ENCODE measurements at places on chromosomes 16 and 17. TPM values are rescaled to one million over a fixed set of nuclear protein-coding genes. Genes with fewer than 3 reads are reported as not detected.

GRCh38 chr17:65886315-65887245 lies 305.4 kb downstream of the CEP112 start:
- no peaks in the 10 kb centered on the region for H3K36me3 ChIP-seq
- H3K4me3 ChIP-seq = no peak overlapping the region
- H3K27me3 ChIP-seq = no peaks in the 10 kb centered on the region
- no peak for DNase-seq

DNA sequence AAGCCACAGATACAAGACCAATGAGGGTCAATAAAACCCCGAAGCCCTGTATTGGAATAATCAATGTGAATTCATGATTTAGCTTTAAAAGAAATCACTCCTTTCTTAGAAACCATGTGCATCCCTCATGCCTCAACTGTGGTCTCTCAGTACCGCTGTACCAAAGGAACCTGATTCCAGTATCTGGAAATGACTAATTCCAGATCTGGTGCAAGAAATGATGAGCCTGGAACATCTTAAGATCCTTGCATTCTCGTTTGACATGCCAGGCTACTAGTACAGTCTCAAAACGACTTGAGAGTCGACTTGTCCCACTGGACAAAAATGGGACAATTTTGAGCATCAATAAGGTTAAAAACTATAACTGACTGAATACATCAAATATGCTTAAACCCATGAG lies 21.2 kb downstream of the USP31 start:
- no peaks in the 10 kb centered on the region for H3K4me1 ChIP-seq
- H3K36me3 ChIP-seq = no peaks in the 10 kb centered on the region
- no peak overlapping the region for H3K4me3 ChIP-seq
- DNase-seq = no peak

GRCh38 chr17:55641676-55642081 lies 81.0 kb downstream of the TMEM100 start:
- no peaks in the 10 kb centered on the region for H3K36me3 ChIP-seq
- H3K27ac ChIP-seq = no peak overlapping the region
- no peaks in the 10 kb centered on the region for H3K27me3 ChIP-seq
- H3K4me1 ChIP-seq = no peaks in the 10 kb centered on the region
- H3K4me3 ChIP-seq = no peak overlapping the region

GRCh38 chr17:38914741-38915638 lies 10.4 kb upstream of the LASP1NB start:
- no peaks in the 10 kb centered on the region for H3K4me1 ChIP-seq
- no peak overlapping the region for H3K4me3 ChIP-seq
- no peak for DNase-seq
- no peak overlapping the region for H3K27ac ChIP-seq
- H3K27me3 ChIP-seq = no peaks in the 10 kb centered on the region

GRCh38 chr16:53911513-53911912 lies 207.6 kb downstream of the FTO start:
- H3K4me3 ChIP-seq = no peak overlapping the region
- H3K36me3 ChIP-seq = no peaks in the 10 kb centered on the region
- peak; percentile 18 for DNase-seq
- no peak overlapping the region for H3K27ac ChIP-seq

GRCh38 chr16:76346210-76346609 lies 69.0 kb downstream of the CNTNAP4 start:
- H3K27ac ChIP-seq = no peak overlapping the region
- no peaks in the 10 kb centered on the region for H3K4me1 ChIP-seq
- no peak overlapping the region for H3K4me3 ChIP-seq
- DNase-seq = no peak

DNA sequence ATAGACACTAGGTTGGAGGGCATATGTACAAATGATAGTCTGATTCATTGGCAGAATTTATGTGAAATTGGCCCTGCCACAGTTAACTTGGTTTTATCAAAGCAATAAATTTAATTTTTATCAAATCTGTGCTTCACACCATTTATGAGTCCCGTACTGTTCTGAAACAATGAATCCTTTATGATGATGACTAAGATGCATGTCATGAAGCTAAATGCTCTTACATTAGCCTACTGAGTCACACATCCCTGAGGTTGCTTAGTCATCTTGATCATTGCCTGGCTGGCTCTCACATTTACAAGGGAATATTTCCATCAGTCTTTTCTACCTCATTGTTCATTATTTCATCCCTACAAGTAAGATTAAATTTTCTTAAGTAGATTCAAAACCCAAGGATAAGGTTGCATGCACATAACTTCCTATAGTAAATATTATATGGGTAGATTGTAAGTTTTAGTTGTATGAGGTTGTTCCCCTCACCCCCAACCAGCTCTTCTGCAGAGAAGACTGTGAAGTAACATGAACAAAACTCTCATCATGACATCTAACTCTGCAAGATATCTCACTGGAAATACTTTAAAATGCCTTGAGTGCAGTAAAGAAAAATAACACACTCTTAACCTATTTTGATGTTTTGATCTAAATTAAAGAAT lies 170.7 kb downstream of the CYB561 start:
- H3K4me1 ChIP-seq = no peaks in the 10 kb centered on the region
- H3K27me3 ChIP-seq = no peaks in the 10 kb centered on the region
- DNase-seq = no peak
- no peak overlapping the region for H3K4me3 ChIP-seq
- no peaks in the 10 kb centered on the region for H3K36me3 ChIP-seq

DNA sequence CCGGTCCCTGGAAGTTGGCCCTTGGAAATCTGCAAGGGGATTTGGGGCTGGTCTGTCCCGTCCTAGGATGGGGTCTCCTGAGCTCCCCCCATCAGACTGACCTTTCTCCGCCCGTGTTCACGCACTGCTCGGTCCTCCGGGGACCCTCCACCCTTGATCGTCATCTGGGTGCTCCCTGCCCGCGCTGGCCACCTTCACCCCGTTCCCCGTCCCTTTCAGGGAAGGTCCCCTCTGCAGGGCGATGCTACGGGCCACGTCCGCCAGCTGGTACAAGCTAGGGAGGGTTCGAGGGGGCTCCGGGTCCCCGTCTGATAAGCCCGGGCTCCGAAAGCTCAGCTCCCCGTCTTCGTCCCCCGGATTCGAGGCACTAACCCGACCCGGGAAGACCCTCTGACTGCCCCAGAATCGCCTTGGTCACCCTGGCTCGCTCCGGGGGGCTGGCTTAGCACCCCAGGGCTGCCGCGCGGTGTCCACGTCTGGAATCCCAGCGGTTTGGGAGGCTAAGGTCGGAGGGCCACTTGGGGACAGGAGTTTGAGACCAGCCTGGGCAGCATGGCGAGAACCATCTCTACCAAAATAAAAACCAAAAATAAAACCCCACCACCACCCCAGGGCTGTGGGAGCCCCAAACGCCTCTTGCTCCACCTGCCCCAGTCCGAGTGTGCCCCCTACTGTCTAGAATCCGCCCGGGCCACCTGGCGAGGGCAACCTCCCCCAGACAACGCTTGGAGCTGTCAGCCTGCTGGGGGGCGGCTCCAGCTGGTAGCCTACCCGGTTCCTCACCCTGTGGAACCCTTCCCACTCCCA lies 1.1 kb upstream of the SLC43A2 start:
- peaks cover 8% of the 10 kb centered on the region for H3K27me3 ChIP-seq
- peak overlapping the region; percentile 57 for H3K4me3 ChIP-seq
- peak overlapping the region; percentile 44 for H3K27ac ChIP-seq
- no peaks in the 10 kb centered on the region for H3K36me3 ChIP-seq
- H3K4me1 ChIP-seq = peaks cover 22% of the 10 kb centered on the region
- DNase-seq = peak; percentile 73

DNA sequence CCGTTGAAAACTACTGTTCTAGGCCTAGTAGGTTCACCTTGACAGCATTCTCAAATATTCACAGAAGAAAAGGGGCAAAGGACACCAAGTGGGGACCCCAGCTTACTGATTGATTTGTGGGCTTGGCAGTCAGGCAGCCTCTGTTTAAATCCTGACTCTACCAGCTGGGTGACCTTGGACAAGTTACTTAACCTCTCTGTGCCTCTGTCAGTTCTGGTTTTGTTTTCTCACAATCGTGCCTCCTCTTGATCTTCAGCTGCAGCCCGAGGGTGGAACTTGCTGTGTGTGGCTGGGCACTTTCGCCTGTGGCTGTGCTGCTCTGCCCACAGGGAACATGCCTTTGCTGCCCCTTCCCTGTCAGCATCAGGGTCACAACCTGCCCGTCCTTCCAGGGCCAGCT lies 17.8 kb downstream of the RAP1GAP2 start:
- peak overlapping the region; percentile 45 for H3K4me3 ChIP-seq
- H3K27me3 ChIP-seq = no peaks in the 10 kb centered on the region
- peak overlapping the region; percentile 57 for H3K27ac ChIP-seq
- peaks cover 48% of the 10 kb centered on the region for H3K4me1 ChIP-seq

- no peak overlapping the region for H3K27ac ChIP-seq
- H3K4me3 ChIP-seq = no peak overlapping the region
- no peaks in the 10 kb centered on the region for H3K36me3 ChIP-seq
- no peaks in the 10 kb centered on the region for H3K27me3 ChIP-seq
- H3K4me1 ChIP-seq = no peaks in the 10 kb centered on the region
Measured at GRCh38 chr16:66395806-66396555, 29.5 kb downstream of the CDH5 start.

GRCh38 chr17:6269478-6269877 lies 165.4 kb downstream of the AIPL1 start:
- H3K36me3 ChIP-seq = no peaks in the 10 kb centered on the region
- H3K4me3 ChIP-seq = no peak overlapping the region
- no peak for DNase-seq
- no peaks in the 10 kb centered on the region for H3K4me1 ChIP-seq
- no peak overlapping the region for H3K27ac ChIP-seq
- no peaks in the 10 kb centered on the region for H3K27me3 ChIP-seq

- no peak overlapping the region for H3K27ac ChIP-seq
- no peaks in the 10 kb centered on the region for H3K27me3 ChIP-seq
- DNase-seq = no peak
- H3K4me3 ChIP-seq = no peak overlapping the region
- no peaks in the 10 kb centered on the region for H3K4me1 ChIP-seq
Measured at GRCh38 chr16:48075398-48075797, 80.4 kb downstream of the ABCC12 start.

DNA sequence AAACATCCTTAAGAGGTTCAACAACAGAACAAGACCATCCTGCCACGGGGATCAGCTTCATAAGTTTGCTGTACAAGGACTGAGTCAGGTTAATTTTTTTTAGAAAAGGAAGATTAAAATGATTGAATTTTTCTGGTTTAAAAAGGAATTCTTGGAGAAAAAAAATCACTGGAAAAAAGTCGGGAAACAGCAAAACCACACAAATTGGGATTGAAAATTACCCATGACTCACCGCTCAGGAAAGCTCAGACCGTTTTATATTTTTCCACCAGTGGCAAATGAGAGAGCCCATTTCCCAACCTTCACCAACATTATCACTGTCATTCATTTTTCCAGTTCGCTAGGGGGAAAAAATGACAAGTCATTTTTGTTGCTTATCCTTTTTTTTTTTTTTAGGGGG lies 46.6 kb downstream of the MRM3 start:
- DNase-seq = no peak
- no peak overlapping the region for H3K4me3 ChIP-seq
- H3K27ac ChIP-seq = no peak overlapping the region
- no peaks in the 10 kb centered on the region for H3K36me3 ChIP-seq
- H3K27me3 ChIP-seq = no peaks in the 10 kb centered on the region

- no peaks in the 10 kb centered on the region for H3K36me3 ChIP-seq
- DNase-seq = no peak
- no peak overlapping the region for H3K4me3 ChIP-seq
- no peaks in the 10 kb centered on the region for H3K27me3 ChIP-seq
- no peaks in the 10 kb centered on the region for H3K4me1 ChIP-seq
Measured at GRCh38 chr16:78461496-78462287, 362.2 kb downstream of the WWOX start.

- no peaks in the 10 kb centered on the region for H3K4me1 ChIP-seq
- no peaks in the 10 kb centered on the region for H3K27me3 ChIP-seq
- no peaks in the 10 kb centered on the region for H3K36me3 ChIP-seq
Measured at GRCh38 chr17:33509331-33509730, 216.2 kb upstream of the ASIC2 start.

DNA sequence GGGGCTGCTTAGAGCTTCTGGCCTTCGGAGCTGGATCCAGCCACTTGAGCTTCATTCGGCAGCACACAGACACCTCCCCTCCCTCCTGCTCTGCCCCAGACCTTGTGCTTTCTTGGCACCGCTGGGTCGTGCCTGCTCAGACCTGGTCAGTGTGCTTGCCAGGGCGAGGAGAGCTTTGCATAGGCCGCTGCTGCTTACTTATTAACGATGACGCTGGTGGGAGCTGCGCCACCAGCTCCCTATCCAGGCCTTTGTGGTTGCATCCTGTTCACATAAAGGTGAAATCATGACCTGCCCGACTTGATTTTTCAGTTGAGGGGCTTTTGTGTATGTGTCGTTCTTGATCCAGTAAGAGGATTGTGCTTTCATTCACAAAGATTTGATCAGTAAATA lies 101.1 kb downstream of the MSI2 start:
- peaks cover 44% of the 10 kb centered on the region for H3K4me1 ChIP-seq
- H3K27ac ChIP-seq = no peak overlapping the region
- no peaks in the 10 kb centered on the region for H3K27me3 ChIP-seq
- H3K36me3 ChIP-seq = no peaks in the 10 kb centered on the region
- DNase-seq = no peak

- no peaks in the 10 kb centered on the region for H3K27me3 ChIP-seq
- no peak overlapping the region for H3K27ac ChIP-seq
- DNase-seq = no peak
- H3K4me1 ChIP-seq = no peaks in the 10 kb centered on the region
Measured at GRCh38 chr17:73067075-73067474, 25.4 kb downstream of the SLC39A11 start.

DNA sequence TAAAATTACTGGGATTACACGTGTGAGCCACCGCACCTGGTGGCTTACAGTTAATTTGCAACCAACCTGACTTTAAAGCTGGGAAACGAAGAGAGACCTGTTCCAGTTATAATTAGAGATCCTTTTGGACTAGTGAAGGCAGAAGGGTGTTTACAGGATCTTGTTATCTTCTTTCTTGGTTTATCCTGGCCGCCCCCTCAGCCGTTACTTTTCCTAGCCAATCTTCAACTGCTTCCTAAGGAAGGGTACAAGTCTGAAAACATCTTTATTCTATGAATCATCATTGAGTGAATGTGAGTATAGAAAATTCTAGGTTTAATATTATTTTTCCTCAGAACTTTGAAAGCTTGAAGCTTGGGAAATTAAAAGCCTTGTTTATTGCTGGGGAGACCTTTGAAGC lies 286.5 kb downstream of the SLC39A11 start:
- DNase-seq = no peak
- H3K4me1 ChIP-seq = no peaks in the 10 kb centered on the region
- no peak overlapping the region for H3K27ac ChIP-seq
- H3K4me3 ChIP-seq = no peak overlapping the region

DNA sequence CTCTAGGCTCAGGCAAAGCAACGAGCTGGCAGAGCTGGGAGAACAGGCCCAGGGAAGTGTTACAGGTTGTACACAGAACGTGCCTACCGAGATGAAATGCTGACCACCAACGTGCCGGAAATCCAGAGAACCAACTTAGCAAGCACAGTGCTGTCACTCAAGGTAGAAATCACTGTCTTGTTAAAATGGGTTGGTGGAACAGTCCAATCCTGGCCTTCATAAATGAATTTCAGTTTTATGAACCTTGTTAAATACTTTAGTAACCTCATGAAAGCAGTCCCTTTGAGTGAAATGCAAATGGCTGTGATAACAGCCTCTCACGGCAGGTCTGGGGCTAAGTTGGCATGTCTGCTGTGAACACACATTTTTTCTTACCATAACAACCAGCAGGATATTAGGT lies 29.0 kb downstream of the ETV4 start:
- DNase-seq = no peak
- H3K36me3 ChIP-seq = peaks cover 79% of the 10 kb centered on the region
- no peaks in the 10 kb centered on the region for H3K4me1 ChIP-seq
- no peaks in the 10 kb centered on the region for H3K27me3 ChIP-seq
- no peak overlapping the region for H3K27ac ChIP-seq

SLC47A2 gene
- not detected for total RNA-seq

CFAP97D1 gene
- not detected for total RNA-seq

VKORC1 gene
- 48.9 TPM for total RNA-seq

HEATR3 gene
- 25.6 TPM for total RNA-seq

CPNE7 gene
- total RNA-seq = 4.0 TPM

ALDH3A1 gene
- not detected for total RNA-seq

C16orf54 gene
- total RNA-seq = 139 TPM

KRT40 gene
- not detected for total RNA-seq

CD300E gene
- total RNA-seq = not detected

Data from CD4-positive, alpha-beta memory T cell (primary cell).